ENCODE measurements at places on chromosomes 2 and 18.

GRCh38 chr2:143793381-143793780 lies 664.2 kb downstream of the ARHGAP15 start:
- no peak for DNase-seq

- no peak for DNase-seq
Measured at GRCh38 chr18:5150894-5151293, 46.2 kb downstream of the AKAIN1 start.

DNA sequence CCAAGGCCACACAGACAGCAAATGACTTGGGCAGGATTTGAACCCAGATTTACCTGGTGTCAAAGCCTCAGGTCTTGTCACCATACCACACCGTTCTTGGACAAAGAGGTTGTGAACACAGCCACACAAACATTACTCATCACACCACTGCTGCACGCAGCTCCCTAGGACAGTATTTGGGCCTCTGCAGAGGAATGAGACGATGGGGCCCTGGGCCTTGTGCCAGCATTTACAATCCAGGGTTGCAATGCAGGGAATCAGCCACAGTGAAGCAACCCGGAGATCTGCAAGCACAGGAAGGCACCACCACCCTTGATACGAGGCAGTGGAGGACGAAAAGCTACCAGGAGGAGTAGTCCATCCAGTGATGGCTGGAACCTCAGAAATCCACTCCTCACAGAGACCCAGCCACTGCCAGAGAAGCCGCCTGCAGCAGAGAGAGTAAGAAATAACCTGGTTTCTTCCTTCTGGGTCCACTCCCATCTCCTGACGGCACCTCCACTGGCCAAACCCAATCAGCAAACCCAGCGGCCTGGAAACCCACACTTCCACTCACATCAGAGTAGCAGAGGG lies 3.7 kb upstream of the MTCL1 start:
- DNase-seq: no peak

DNA sequence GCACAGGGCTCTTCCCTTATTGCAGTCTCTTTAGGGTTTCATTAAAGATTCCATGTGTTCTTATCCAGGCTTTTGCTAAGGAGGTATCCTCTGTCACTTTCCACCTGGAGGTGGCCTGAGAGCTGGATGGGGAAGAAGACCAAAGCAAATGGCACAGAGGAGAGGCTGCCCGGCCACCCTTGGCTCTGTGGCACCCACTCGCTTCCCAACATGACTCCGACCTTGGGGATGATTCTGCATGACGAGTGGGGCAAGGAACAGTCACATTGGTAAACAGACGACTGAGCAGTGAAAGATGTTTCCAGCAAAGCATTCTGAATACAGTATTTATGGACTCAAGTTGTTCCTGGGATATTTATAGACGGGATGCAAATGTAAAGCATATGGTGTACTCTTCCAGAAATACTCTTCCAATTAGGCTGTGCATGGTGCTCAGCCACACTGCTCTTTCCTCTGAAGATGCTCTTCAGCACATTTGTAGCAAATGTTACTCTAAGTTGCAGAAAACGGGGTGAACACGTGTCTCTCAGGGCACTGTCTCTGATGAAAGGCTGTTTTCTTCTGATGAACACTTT lies 377.1 kb upstream of the HS6ST1 start:
- DNase-seq: no peak

DNA sequence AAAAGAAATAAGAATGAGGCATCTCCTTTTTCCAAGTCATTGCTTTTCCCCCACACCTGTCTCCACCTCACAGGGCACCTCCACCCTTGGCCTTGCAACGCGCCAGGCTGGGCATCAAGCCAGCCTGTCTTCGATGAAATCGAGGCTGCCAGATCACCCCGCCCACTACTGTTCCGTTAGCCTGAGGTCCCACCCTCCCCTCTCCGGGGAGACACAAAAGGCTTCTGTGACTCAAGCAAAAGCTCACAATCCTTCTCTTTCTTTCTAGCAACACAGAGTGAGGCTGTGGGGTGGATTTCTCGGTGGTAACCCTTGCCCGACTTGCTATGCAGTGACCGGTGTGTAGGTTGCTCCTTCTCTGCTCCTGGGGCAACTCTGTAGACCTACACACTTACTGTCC lies 9.9 kb downstream of the TNP1 start:
- no peak for DNase-seq

DNA sequence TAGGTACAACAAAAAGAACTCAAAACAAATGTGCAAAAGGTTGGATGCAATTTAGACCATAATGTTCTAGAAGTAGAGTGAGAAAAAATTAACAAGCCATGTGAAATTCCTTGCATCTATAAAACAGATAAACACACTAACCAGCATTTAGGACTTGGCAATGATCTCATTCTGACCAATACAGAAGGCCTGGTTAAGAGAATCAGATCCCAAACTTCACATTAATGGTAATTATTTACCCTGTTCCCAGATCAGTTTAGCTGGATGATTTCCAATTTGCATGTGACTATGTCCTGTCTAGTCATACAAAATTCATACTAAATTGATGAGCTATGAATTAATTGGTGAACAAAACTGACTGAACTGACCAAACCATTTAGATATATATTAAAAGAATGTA lies 98.4 kb upstream of the FIGN start:
- DNase-seq: no peak

- no peak for DNase-seq
Measured at GRCh38 chr18:58024139-58024538, 19.9 kb upstream of the NEDD4L start.

DNA sequence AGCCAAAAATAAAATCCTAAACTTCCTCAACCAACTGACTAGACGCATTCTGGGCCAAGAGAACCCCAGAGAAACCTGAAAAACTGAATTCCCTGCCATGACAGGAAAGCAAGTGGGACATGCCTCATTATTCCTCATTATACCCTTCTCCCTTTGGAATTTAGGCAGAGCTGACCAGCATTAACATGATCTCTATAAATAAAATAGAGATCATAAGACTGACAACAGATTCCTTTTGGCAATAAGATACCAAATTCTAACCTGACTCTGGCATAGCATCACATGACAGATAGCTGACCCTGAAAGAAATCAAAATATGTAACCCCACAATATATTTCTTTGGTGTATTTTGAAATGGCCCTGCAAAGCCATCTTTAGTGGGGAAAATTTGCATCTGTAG lies 277.8 kb upstream of the SLC14A2 start:
- no peak for DNase-seq

GRCh38 chr2:33477473-33478468 lies 1.3 kb downstream of the RASGRP3 start:
- no peak for DNase-seq

DNA sequence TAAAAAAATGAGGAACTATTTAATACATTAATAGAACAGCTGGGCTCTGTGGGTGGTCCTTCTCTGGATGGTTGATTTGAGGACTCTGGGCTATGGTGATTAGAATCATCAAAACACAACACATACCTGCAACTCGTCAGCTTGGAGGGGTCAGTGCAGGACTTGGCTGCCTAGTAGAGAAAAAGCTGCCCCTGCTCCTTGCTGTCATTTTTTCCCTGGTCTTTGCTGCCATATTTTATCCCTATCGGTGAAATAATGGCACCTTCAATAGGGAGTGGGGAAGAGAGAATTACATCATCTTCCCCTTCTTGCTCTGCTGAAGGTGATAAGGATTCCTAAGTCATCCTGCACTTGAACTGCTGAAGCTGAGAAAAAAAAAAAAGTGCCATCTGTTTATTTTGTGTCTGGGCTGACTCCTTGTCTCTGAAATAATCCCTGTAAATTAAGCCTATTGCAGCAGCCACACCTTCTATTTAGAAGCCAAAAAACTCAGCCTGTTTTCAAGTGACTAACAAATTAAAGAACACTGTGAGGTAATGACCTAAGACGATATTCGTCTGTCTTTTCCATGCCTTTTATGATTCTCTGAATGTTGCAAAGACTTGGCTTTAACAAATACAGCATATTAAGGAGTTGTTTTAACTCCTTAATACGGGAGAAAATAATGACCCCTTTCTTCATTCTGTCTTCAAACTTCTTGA lies 89.3 kb downstream of the ACVR1 start:
- DNase-seq: no peak

- DNase-seq: peak; percentile 42
Measured at GRCh38 chr2:217058791-217059755, 199.2 kb upstream of the TNP1 start.

GRCh38 chr18:79332646-79333045 lies 63.1 kb upstream of the NFATC1 start:
- DNase-seq: no peak

DNA sequence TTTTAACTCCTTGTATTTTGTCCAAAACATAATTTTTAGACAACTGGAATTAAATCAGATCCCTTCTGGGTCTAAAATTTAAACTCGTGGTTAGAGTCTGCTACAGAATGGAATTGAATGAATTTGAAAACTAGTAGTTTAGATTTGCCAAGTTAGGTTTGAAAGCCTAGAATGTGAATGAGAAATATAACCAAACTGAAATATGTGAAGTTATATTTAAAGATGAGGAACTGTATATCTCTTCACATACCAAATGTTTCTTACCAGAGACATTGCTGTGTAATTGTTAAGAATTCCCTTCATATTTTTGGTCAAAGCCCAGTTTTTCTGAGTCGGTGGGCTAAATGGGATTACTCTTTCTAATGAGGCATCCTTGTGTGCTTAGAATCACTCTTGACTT lies 74.2 kb downstream of the LPIN1 start:
- DNase-seq: no peak

GRCh38 chr2:152050915-152051314 lies 47.9 kb downstream of the CACNB4 start:
- DNase-seq: no peak

- DNase-seq: no peak
Measured at GRCh38 chr2:168053676-168054075, 193.7 kb downstream of the STK39 start.

DNA sequence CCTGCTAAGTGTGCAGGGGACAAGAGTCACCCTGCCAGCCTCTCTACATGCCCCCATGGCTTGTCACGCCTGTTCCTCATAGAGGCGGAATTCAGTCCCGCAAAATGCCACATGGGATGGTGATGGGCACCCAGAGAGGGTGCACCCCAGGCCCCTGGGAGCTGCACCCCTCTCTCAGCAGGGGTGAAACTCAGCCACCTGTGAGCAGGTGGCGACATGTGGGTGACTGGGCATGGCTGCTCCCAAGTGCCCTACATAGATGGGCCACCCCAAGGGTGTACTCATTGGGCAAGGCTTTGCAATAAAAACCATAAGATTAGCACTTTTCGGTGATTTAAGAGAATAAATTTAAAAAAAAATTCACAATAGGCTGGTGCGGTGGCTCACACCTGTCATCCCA lies 6.3 kb downstream of the HS6ST1 start:
- DNase-seq: no peak

- no peak for DNase-seq
Measured at GRCh38 chr18:5558851-5559250, 15.1 kb upstream of the EPB41L3 start.

GRCh38 chr2:48292393-48292792 lies 237.6 kb upstream of the STON1 start:
- DNase-seq: no peak

DNA sequence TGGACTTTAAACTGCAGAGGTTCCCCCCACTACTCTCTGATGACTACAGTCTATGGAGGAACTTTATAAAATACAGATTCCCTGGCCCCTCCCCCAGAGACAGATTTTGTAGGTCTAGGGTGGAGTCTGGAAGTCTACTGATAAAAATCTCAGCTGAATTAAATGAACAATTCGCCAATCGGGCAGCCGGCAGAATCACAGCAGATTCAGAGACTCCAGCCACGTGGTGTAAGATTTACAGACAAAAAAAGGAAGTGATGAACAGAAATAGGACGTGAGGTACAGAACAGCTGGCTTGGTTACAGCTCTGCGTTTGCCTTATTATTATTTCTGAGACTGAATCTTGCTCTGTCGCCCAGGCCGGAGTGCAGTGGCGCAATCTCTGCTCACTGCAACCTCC lies 21.4 kb upstream of the MTA3 start:
- DNase-seq: no peak

DNA sequence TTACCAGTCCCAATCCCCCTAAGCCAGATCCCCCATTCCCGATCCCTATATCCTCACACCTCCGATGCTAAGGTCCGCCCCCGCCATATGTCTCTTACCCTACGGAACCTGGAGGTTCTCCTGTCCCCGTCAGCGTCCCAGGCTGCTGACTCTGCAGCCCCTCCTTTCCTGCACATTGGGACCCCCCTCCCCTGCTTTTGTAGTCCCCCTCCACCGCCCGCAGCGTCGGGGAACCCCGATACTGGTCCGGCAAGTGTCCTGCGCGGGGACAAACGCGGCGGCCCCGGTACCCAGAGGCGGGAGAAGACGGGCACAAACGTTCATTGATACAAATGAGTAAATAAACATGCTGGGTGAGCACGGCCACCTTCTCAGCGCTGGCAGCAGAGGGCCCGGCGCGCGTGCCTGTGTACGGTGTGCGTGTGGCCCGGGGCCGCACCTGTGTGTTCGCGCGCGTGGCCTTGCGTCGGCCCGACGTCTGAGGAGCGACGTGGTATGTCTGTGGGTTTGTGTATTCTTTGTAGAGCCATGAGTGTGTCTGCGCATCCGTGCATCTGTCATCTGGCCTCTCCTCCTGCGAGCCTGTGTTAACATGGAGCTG lies 2.0 kb upstream of the CYP26B1 start:
- DNase-seq: peak; percentile 74

- no peak for DNase-seq
Measured at GRCh38 chr2:211479536-211480150, 923.2 kb downstream of the CPS1 start.

GRCh38 chr2:168430431-168430830 lies 25.6 kb upstream of the CERS6 start:
- no peak for DNase-seq

DNA sequence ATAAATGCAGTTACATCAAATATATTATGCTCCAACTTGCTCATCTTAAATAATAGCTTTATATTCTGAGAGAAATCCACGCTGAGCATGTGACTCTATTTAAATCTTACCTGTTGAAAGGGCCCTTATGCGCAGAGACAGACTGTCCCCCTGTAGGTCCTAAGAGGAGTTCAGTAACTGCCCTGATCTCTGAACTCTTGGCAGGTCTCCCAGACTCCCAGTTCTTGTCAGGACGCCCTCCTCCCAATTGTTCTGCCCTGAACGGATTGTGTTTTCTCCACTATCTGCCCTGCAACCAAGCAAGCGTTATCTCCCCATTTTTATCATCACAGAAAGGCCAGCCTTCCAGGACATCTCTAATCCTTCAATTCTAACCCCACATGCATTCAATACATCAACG lies 954.6 kb downstream of the TSN start:
- DNase-seq: no peak

- no peak for DNase-seq
Measured at GRCh38 chr18:51614033-51614432, 416.6 kb upstream of the MEX3C start.

All from NCI-H1417 (cell line).